Naive thymus-derived CD8-positive, alpha-beta T cell (primary cell): ENCODE measurements at places on chromosomes 3 and 15.

GRCh38 chr15:52567871-52568600, 794 bp downstream of the ARPP19 start:
- no peak for DNase-seq

DNA sequence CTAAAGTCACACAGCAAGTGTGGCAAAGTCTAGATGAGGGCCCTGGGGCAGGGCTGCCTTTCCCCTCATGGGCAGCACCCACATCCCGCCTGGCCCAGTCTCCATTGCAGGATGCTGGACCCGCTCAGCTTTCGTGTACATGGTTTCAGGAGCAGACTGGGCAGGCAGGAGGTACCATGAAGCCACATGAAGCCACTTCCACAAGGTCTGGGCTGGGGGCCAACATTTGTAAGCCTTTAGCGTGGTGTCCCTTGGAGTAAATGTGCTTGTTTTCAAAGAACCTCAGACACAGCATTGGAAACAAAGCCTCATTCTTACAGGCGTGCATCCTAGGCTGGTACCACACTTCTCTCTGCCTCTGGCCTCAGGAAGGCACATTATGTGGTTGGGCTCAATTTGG, 34.5 kb downstream of the UMPS start:
- no peak for DNase-seq

DNA sequence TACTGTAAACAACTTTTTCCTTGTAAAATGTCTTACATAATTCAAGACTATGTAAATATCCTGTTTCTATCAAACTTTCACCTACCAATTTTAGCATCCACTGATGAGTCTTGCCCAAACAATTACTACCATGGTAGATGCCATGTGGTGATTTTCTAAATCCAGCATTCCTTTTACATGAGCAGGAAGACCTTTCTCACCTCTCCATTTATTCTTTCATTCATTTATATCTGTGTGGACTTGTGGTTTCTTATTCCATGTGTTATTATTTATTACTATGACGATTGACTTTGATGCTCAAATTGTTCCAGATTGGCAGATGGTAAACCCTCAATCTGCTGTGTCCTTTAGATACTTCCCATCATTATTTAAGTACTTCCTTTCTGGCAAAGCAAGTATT, 62.4 kb downstream of the IFT57 start:
- no peak for DNase-seq

- no peak for DNase-seq
These were observed 75.6 kb downstream of the TRAK1 start for GRCh38 chr3:42166662-42167300.

- no peak for DNase-seq
These were observed 3.7 kb upstream of the PLD1 start for GRCh38 chr3:171813897-171814460.

GRCh38 chr3:143810953-143811265, 37.4 kb downstream of the SLC9A9 start:
- no peak for DNase-seq

- peak; percentile 82 for DNase-seq
These were observed 3.2 kb upstream of the SIN3A start for GRCh38 chr15:75454471-75455378.

- DNase-seq, result no peak
These were observed 48.3 kb downstream of the ASB7 start for GRCh38 chr15:100650685-100651084.

DNA sequence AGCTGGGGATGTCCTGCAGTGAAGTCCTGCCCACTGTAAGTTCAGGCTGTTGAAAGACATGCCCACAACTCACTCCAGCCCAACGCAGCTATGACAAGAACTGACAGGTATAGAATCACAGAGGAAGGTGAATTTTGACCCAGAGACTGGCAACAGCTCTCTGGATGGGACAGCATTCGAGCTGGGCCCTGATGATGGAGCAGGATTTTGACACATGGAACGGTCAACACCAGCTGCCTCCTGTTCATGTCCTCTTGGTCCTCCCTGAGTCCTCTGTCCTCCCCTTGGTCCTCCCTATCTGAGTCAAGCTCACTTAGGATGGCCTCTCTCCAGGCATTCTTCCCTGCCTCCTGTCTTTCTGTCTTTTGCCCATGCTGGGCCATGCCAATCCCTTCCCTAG, 15.2 kb upstream of the ACAN start:
- DNase-seq, result no peak

DNA sequence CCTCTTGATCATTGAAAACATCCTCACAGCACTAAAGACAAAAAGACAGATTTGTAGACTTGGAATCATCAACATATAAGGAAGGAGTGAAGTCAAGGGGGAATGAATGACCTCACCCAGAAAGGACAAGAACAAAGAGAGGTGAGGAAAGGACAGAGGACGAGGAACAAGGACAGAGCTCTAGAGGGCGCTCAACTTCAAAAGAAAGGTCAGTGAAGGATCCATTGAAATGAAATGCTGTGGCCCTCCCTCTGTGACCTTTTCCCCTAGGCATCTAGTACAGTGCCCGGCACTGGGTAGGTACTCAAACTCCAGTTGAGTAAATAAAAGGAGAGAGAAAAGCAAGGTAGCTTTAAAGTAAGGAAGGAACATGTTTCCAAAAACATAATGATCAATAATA, 2.6 kb downstream of the ATP8B4 start:
- DNase-seq, result no peak

DNA sequence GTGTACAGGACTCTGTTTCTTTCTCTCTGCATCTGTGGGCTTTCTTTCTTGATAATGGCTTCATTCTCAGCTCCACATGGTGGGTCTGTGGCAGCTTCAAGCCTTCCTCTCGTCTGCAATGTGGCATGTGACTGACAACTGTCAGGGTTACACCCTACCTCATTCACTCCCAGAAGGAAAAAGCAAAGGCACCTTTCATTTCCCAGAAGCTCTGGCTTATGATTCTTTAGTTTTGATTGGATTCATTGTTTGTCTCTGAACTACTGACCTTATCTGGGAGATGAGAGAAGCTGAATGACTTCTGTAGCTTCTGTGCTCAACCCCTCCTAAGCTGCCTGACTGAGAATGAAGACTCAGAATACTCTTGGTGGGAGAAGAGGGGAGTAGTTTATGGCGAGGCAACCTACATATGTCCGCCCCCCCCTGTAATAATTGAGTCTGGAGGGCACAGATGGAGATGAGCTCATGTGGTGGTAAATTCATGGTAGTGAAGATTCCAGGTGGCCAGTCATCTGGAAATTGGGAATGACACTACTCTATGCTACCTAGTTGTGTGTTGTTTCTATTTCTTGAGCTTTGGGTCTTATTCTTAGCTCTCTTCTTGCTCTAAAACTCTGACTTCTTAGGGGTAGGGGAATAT, 38.4 kb downstream of the KCNAB1 start:
- no peak for DNase-seq

DNA sequence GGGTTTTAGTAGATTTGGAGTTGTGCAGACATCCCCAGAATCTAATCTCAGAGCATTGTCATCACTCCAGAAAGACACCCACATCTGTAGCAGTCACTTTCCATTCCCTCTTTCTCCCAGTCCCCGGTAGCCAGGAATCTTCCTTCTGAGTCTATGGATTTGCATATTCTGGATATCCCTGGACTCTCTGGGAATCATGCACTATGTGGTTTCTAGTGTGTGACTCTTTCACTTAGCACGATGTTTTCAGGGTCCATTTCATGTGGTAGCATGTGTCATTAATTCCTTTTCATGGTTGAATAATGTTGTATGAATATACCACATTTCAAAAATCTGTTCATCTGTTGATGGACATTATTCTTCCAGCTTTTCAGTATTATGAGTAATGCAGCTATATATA, 29.3 kb downstream of the FBLN2 start:
- DNase-seq, result no peak

DNA sequence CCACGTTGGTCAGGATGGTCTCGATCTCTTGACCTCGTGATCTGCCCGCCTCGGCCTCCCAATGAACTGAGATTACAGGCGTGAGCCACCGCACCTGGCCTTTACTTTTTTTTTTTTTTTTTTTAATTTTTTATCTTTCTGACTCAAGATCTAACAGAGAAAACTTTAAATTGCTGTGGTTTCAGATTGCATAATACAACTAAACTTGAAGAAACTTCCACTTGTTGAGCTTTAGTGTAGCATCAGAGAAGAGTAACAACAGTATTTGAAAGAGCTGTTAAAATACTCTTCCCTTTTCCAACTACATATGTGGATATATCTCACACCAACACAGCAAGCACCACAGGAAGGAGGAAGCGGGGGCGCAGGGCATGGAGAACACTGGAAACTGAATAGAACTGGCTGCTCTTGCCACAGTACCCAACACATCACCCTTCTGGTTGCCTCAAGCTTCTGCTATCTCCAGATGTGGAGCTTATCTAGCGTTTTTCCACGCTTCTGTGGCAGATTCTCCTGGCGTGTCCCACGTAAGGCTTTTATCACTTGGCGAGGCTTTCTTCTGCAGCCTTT, 45.4 kb downstream of the MAP6D1 start:
- DNase-seq, result no peak

GRCh38 chr3:193489949-193490348, 64.7 kb downstream of the ATP13A4 start:
- DNase-seq, result no peak

- DNase-seq, result no peak
These were observed 495.2 kb downstream of the ROBO2 start for GRCh38 chr3:77535116-77535515.

DNA sequence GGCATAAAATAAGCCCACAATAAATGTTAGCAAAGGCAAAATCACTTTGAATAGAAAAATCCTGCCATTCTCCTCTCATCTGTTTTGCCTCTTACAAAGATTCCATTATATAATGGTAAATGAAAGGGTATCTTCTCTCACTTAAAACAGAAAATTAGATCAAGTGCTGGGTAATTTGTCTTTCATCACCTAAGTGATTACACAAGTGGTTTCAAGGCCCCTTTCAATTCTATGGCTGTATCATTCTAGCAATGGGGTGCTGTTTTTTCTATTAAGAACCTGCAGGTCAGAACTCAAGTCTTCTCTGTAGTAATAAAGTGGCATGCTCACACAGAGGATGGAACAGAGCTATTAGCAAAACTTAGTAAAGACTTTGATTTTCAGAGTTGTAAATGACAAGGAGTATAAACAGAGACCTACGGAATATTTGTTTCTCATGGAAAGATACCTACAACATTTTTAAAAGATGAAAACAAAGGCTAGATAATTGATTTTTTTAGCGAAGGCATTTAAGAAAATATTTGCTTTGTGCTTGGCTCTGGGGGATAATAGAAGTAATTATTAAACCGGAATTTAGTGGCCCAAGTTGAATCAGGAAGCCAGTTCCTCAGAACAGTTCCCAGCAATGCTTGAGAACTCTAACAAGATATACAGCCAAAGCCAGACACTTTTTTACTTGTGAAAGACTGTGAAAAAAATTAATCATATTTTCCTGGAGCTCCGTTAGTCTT, 137.4 kb downstream of the CMSS1 start:
- DNase-seq, result no peak

GRCh38 chr3:10976770-10977169, 15.8 kb upstream of the SLC6A1 start:
- DNase-seq, result no peak

- DNase-seq, result no peak
These were observed 195.9 kb downstream of the KLHL25 start for GRCh38 chr15:85598718-85599398.

DNA sequence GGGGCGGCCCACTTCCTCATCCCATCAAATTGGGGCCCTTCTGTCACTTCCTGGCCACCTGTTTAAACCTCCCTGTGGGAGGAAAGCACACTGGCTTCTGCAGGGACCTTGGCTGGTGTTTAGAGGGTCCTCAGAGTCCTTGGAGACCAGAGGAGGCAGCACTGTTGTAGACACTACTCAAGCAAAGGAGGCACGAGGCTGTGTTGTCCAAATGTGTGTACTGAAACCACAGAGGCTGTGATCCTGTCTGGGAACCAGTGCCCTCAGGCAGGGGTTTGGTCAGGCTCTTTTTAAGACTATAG, 12.4 kb upstream of the SEC13 start:
- no peak for DNase-seq

- DNase-seq, result no peak
These were observed 4.6 kb downstream of the SNUPN start for GRCh38 chr15:75620841-75621391.

- no peak for DNase-seq
These were observed 49.4 kb upstream of the SYNPR start for GRCh38 chr3:63228677-63229076.

DNA sequence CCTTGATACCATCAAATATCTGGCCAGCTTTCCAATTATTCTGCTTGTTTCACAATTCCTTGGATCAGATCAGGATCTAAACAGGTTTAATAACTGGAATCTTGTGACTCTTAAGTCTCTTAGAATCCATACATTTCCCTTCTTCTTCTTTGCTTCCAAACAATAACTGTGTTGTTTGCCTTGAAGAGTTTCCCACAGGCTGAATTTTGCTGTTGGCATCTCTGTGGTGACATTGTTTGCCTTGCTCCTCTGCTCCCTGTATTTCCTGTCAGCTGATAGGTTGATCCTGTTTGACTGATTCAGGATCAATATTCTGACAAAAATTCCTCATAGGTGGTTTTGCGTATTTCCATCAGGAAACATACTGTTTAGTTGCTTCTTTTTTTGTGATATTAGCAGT, 248.4 kb upstream of the LMCD1 start:
- no peak for DNase-seq

DNA sequence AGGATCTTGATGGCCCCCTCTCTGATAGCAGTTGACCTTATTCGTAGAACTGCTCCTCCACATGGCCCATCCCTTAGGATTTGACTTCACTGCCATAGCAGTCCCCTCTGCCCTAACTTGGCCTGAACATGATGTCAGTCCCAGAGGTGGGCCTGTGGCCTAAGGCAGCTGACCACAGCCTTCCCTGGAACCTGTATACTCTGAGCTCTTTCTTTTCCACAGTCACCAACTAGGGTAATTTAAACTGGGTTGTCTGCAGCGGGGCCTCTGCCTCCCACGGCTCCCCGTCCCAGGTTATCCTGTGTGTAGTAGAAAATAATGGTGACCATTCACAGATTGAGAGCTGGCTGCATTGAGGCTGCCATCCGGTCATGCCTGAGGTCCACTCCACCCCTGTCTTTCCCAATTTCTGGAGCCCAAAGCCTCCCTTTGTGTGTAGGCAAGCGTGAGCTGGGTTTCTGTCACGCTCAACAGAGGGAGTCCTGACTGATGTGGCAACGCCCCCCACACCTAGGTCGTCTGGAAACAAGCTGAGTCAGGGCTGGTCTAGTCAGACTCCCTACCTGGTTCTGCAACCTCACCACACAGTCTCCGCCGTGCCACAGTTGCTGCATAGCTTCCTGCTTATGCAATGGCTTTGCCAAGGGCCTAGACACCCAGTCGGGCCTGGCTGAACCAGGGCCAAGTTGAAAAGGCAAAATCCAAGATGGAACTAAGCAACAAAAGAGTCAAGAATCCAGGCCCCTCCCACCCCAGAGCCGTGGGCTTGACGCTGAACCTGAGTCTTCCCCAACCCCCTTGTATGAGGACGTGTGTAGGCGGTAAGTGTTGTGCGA, 284.5 kb downstream of the XXYLT1 start:
- DNase-seq, result no peak

GRCh38 chr3:133943031-133943535, 47.4 kb upstream of the RAB6B start:
- DNase-seq, result no peak

DNA sequence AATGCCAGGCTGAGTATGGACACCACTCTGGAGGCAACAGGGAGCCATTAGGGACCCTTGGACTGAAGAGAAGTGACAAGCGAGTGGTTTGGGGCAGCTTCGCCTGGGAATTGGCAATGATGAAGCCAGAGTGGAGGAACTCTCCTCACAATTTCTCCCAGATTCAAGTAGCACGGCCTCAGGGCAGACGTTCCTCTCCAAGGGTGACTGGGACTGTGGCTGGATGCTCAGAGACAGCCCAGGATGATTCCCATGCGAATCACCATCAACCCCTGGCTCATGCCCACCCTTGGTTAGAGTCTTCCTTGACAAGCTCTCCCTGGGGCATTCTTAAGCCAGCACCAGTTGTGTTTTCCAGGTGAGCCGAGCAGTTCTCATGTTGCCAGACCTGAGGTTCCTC, 16.3 kb upstream of the DOCK3 start:
- DNase-seq, result no peak
